ENCODE measurements at places on chromosomes 4 and X.

DNA sequence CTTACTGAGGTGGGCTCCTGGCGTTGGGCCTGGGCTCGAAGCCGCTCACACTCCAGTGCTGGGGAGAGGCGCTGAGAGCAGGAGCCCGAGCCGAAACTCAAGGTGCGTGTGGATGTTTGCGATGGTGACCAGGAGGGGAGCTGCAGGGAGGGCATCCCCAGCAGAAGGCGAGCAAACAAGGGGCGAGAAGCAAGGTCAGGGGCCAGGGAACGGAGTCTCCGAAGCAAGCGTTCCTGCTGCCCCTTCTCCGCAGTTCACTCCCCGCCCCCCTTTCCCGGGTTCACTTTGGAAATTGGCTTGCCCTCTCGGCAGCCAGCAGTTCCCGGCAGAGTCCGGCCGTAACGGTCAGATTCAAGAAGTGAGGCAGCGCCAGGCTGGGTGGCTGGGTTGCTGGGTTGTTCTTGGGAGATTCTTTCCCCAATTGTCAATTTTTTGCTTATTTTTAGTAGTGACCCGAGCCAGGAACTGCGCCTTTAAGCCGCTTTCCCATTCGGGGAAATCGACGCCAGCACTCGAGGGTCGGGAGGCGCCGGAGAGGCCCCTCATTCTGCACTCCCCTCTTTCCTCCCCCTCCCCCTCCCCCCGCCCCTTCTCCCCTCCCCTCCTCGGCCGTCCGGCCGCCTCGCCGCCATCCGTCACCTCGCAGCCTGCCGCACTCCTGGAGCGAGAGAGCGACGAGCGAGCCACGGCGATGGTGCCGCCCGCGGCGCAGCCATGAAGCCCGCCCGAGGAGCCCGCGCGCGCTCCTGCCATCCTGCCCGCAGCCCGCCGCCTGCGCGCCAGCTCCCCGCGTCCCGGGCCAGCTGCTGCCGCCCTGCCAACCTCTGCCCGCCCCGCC lies at the start of gene FRMPD3:
Gene FRMPD3 (plus strand): TSS at position 655 of the 838 bp plus-strand sequence. CDS start 76,937 bp downstream, outside the sequence.
- DNase-seq: peak; percentile 48

DNA sequence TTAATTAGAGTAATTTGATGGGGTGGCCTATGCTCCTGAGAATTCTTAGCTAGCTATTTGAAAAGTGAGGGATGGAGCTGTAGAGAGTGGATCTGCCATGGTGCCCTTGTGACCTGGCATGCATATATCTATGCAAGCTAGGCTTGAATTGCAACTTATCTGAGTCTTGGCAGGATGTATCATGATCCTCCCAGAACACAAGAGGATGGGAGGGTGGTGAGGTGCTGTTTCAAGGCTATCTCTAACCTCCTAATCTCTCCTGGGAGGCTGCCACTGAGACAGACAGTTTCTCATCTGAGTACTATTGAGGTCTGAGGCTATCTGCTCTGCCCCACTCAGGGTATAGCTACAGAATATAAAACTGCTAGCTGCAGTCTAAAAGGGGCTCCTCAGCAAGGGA lies 56.6 kb downstream of the BRCC3 start:
- DNase-seq: no peak

DNA sequence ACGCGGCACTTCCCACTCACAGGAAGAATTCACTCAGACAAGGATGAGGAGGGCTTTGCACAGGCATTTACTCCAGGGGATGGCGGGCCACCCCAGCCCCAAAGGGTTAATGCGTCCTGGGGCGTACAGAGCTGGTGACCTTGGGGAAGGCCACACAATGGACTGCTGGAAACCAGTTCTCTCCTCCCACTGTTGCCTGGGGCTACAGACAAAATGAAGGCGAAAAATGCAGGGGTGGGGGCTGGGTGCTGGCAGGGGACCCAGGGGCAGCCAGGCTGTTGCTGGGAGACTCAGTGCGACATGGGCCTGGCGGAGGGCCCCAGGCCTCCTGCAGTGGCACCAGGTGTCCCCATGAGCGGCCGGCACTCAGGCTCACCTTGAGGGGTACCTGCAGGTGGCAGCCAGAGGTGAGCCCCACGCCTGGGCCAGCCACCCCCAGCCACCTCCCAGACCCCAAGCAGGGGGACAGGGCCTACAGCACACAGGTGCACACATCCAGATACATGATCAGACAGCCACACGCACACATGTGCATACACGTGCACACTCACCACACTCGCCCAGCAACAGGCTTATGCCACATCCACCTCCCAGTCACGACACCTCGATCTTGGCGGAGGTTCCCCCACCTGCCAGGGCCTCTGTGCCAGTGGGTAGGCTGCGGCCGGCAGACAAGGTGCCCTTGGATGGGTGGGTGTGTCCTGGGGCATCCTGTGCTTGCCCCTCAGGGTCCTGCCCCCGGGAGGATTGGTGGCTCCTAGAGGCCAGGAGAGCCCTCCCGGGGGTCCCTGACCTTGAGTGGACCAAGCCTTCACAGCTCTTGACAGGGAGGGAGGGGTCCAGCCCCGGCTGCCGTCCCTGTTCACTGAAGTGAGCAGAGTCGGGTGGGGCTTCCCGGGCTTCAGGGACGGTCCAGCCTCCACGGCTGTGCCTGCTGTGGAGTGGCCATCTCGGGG lies 13.1 kb downstream of the NAT8L start:
- no peak for DNase-seq

- no peak for DNase-seq
Measured at GRCh38 chr4:112085156-112086035, 59.9 kb upstream of the FAM241A start.

- DNase-seq: no peak
Measured at GRCh38 chrX:56366901-56367300, 134.7 kb downstream of the KLF8 start.

DNA sequence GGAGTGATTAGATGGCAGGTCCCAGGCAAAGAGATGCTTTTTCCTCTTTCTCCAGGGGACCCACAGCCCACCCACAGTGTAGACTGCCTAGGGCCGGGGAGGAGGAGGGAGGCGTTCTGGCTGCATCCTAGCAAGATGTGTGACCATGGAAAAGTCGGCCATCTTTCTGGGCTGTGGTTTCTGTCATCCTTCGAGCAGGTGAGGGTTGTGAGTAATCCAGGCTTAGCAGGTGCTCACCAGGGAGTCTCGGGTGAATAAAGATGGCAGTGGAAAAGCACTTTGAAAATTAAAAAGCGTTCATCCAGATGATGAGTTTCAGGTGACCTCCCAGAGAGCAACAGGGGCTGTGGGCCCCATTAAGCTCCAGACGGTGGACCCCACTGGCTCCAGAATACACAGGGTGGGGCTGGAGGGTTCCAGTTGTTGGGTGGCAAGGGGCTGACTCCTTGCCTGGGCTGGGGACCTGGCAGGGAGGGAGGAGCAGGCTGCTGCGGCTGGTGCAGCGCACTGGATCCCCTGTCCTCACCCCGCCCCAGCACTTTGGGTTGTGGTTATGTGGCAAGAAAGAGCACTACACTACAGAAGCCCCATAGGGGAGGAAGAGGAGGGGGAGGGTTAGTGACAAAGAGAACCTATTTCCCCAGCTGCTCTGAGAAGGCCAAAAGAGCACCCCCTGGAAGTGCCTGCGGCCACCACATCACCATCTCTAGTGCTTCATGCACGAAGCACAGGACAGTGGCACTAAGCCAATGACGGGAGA lies 23.7 kb downstream of the ELF4 start:
- DNase-seq: no peak

Data from HEK293T (cell line).